ENCODE measurements at places on chromosomes 2 and 18.

- DNase-seq = no peak
Measured at GRCh38 chr2:159379181-159379580, 92.7 kb upstream of the WDSUB1 start.

DNA sequence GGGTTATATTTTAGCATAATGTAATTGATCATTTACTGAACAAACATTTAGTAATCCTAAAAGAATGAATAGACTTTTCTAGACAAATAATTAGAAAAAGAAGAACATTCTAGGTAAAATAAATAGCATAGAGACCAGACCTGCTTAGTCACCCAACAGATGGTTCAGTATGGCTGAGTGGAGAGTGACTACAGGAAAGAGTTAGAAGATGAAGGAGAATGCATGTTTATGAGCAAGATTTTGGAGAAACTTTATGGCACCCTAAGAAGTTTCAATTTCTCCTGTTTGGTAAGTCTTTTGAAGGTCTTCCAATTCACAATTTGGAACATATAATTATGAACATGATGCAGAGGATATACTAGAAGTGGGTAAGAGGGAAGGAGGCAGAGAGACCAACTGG lies 32.9 kb downstream of the FAP start:
- no peak for DNase-seq

DNA sequence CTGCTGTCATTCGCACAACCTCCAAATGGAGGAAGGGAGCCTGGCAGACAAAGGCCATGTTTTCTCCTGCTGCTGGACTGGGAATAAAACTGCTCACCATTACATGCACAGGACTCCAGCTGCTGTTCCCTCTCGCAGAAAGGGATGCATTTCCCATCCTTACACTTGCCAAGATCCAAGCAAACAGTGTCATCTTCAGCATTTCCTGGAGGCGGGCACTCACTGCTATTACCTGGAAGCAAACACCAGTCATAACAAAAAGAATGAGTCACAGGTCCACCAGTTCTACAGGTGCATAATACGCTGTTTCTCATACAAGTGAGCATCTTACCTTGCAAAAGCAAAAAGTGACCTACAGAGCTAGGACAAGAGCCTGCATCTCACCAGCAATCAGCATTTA lies 22.7 kb downstream of the IAH1 start:
- no peak for DNase-seq

GRCh38 chr18:52312346-52312745 lies 27.7 kb upstream of the DCC start:
- no peak for DNase-seq

DNA sequence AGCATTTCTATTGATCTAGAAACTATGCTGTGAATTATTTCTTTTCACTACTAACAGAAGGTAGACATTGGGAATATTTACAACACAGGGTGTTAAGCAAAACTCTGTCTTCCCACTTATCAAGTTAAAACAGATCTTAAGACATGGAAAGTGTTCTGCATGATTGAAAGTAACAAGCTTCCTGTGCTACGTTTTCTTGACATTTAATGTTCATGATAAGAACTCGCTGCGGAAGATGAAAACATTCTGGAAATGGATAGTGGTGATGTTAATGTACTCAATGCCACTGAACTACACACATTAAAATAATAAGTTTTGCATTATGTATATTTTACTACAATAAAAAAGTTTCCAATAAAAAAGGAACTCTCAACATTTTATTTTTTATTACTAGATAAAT lies 74.4 kb upstream of the SCN7A start:
- DNase-seq = no peak

- no peak for DNase-seq
Measured at GRCh38 chr2:203037026-203037425, 22.4 kb downstream of the NBEAL1 start.

- DNase-seq = peak; percentile 90
Measured at GRCh38 chr2:188974164-188974563, at the start of gene COL3A1. TSS of gene COL3A1 (plus strand) at chr2:188974373. CDS start at chr2:188974490, 117 bp downstream.

DNA sequence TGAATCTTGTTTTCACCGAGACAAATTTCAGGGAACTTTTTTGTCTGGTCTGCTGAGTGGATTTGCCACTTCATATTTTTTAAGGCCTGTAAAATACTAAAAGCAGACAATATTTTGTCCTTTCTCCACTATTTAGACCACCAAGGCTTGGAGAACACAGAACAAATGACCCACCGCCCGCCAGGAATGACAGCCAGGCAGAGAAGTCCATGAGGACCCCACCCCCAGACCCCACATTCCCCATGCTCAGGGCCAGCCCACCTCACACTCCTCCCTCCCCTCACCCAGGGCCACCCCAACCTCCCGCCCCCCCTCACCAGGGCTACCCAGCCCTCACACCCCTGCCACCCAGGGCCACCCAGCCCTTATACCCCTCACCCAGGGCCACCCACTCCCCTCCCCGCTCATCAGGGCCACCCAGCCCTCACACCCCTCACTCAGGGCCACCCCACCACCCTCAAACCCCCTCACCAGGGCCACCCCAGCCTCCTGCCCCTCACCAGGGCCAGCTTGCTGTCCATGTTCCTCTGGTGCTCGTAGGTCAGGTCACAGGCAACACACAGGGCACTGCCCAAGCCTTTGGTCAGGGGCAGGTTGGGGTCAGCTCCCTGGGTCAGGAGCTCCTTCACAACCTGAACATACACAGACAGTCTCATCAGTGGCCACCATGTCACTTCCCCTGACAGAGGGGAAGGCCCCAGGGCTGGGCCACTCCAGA lies 50.6 kb downstream of the ANKMY1 start:
- no peak for DNase-seq

DNA sequence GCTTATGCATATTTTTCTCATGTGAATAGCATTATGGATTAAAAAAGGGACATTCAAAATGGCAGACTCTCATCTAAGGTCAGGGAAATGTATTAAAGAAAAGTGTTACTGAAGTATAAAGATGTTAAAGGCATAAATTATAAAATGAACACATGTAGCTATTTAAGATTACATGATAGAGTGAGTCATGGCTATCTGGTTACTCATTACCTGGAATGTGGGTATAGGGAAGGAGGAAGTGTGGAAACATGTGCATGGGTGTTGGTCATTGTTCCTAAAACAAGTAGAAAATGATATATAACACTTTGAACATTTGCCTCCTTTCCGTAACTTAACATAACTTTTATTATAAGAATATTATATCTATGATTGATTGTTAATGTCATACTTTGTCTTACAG lies 66.4 kb downstream of the MYO1B start:
- peak; percentile 86 for DNase-seq

DNA sequence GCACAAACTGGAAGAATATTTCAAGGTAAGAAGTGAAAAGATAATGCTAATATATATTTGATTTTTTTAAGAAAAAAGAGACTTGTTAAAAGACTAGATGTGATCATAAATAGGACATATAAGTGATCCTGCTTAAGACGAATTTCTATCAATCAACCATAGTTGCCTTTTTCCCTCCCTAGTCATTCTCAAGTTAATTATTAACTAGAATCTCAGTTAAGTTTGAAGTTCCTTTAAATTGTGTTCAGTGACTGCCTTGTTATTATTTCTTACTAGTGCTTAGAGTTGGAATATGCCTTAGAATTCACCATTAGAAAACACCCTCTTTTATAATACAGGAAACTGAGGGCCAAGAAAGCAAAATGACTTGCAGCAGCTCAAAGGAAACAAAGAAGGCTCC lies 141.5 kb upstream of the SP5 start:
- DNase-seq = no peak

DNA sequence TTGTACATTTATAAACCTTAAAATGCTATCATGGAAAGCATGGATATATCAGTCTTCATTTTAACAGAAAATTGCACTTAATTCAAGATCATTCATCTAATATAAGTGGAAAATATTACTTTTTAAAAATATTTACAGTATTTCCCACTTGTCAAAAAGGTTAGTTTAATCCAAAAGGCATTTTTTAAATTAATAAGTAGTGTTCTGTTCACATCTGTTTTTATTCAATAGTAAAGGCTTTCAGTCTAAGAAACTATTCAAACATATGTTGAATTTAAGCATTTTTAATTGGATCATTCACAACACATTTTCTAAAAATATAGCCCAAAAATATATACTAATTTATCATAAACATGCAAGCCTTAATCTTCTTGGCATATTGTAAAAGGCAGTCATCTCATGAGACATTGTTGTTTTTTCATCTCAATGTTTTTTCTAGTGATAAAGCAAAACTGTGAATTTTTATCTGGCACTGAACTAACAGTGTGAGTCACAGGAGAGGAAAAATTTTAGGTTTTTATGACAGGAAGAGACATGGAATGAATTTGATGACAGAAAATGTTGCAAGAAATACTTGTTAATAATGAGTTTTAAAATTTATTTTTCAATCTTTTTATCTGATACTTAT lies 1642.5 kb upstream of the TMEFF2 start:
- peak; percentile 37 for DNase-seq

- DNase-seq = no peak
Measured at GRCh38 chr18:26091047-26091630, 726 bp upstream of the SS18 start.

DNA sequence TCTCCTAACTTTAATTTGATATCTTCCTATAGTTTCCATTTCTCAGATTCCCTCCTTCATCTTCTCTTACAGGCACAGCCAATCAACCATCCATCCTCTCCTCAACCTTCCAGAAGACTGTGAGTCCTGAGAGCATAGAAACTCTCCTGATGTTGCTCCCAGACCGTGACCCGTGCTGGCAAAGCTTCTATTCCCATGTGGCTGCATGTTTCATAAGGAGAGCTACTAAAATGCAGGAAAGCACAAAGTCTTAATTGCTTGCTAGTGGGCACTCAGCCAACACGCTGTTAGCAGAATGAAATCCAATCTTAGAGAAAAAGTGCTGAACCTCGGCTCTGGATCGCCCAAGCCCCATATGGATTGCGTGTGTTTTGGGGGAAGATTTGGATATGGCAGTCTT lies 1244.7 kb upstream of the ZEB2 start:
- DNase-seq = no peak

GRCh38 chr2:150944315-150944714 lies 317.3 kb downstream of the RBM43 start:
- DNase-seq = no peak

DNA sequence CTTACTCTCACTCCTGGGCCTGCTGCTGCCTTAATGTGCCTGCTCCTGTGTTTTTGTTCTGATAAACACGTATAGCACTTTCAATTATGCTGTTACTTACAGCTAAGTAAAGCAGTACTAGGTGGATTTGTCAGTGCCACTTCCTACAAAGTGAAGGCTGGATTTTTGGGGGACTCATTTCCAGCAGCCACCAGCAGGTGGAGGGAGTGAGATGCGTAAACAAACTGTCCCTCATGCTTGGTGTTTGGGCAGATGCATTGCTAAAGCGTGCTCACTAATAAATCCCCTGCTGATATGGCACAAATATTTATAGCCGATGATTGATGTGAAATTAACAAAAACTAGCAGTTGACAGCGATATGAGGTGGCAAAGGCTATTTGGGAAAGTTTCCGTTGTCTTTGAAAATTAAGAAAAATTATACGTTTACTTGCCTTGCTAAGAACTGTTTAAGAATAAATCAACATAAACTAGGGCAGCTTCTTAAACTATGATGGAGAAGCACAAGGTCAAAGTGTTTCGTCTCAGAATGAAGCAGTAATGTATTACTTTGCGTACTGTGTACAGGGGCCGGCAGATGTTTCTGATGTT lies 101.7 kb downstream of the AGAP1 start:
- DNase-seq = peak; percentile 70

DNA sequence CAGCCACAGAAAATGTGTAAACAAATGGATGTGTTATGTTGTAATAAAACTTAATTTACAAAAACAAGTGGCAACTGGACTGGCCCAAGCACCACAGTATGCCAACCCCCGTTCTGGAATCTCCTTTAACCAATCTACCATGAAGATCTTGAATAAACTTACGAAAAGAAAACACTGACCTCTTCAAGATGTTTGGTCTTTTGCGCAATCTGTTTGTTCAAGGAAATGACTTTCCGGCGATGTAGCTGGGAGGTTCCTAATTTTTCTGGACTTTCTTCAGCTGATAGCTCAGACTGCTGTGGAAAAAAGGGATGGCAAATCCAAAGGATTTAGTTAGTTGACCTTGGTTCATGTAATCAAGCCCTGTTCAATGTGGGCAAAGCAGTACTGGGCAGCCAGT lies 55.7 kb downstream of the CCDC93 start:
- DNase-seq = peak; percentile 87

GRCh38 chr2:10514273-10514672 lies 66.1 kb upstream of the ODC1 start:
- DNase-seq = no peak
